NCI-H2081 treated with DMSO at 0.1 percent for 48 hours (cell line): ENCODE measurements at places on chromosomes 2 and 18.

DNA sequence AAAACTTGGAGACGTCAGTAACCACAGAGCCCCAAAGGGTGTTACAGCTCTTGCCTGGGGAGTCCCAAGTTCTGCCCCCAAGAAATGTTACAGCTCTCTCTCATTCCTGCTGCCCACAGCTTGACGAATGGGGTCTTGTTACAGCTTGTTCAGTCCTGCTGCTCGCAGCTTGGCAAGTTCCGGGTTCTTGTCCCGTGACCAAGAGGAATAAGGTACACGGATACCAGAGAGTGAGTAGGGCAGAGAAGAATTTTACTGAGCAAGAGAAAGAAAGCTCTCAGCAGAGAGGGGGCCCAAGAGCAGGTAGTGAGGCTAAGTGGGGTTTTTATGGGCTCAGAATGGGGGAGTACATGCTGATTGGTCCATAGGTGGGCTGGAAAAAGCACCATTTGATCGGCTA lies 27.2 kb downstream of the SLC39A6 start:
- no peak for DNase-seq

- DNase-seq, result no peak
Measured at GRCh38 chr2:128357506-128358370, 39.1 kb upstream of the HS6ST1 start.

GRCh38 chr2:146003337-146003736 lies 1483.4 kb upstream of the ZEB2 start:
- no peak for DNase-seq

DNA sequence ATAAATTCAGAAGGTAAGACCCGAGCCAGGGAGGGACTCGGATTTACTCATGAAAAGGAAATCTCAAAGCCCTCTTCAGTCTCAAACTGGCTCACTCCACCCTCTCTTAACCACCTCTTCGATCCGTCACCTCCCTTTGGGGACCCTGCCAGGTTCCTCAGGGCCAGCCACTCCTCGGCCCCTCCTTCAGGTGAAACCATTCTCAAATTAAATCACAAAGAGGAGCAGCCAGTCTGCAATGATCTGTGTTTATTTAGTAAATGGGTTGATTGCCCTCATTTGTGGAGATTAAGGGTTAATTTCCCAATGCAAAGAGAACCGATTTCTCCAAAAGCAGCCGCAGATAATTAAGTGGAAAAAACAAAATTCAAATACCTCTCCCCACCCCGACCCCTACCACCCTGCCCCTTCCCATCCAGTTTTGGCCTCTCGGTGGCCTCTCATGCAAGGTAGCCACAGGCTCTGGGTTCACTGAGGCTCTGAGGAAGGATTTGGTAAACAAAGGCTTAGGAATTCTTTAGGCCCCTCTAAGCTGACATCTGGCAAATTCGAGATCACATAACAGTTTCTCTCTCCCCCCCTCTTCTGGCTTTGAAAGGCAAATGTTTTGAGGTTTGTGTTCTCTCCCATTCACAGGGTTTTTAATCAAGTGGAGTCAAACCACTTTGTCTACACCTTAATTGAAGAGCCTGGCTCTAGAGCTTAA lies 10.3 kb upstream of the FZD7 start:
- DNase-seq, result no peak

DNA sequence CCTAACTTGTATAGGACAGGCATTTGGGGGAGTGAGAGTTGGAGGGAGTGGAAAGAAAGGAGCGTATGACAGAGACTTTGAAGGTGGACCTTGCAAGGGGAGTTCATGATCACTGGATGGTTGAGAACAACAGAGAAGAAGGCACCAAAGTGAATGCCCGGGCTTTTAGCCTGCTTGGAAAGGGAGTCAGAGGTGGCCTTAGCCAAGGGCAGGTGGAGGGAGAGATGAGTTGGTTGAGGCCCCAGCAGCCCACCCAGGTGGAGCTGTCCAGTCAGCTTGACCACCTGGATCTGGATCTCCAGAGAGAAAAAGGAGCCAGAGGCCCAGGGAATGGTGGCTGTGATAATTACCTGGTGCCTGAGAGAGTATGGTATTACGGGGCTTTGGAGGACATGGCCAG lies 73.6 kb downstream of the COA5 start:
- no peak for DNase-seq

DNA sequence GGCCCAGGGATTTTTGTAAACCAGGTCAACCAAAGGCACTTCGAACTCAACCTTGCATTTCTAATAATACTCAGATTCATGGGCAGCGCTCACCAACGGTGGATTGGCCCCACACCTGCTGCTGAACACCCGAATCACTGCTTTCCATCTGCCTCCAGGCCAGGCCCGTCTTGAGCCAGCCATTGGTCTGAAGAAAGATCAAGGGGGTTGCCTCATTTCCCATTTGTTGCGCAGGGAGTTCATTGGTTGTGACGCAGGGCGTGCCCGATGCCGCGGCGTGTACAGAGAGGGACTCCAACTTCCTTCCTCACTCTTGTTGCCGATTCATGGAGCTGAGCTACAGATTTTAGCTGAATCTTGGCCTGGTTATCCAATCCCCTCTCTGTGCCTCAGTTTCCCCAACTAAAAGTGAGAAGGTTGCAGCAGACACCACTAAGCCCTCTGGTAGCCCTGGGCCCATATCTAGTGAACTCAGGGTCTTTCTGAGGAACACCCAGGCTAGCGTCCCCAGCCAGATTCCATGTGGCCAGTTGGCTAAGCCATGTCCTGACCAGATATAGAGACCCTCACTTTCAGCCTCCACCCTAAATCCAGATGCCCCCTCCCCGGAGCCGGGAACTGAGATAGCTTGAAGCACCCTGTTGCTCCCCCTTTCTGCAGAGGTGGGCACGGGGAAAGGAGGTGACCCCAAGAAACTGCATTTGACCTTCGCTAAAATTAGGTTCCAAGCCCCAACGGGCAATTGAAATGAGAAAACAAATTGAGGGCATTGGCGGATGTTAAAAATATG lies 60.9 kb upstream of the HPCAL1 start:
- DNase-seq, result no peak

DNA sequence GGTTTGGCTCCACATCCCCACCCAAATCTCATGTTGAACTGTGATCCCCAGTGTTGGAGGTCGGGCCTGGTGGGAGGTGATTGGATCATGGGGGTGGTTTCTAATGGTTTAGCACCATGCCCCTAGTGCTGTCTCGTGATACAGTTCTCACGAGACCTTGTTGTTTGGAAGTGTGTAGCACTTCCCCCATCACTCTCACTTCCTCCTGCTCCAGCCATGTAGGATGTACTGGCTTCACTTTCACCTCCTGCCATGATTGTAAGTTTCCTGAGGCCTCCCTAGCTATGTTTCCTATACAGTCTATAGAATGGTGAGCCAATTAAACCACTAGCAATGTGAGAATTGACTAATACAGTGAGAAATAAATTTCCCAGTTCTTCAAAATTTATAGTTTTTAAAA lies 325.9 kb downstream of the FSIP2 start:
- no peak for DNase-seq

DNA sequence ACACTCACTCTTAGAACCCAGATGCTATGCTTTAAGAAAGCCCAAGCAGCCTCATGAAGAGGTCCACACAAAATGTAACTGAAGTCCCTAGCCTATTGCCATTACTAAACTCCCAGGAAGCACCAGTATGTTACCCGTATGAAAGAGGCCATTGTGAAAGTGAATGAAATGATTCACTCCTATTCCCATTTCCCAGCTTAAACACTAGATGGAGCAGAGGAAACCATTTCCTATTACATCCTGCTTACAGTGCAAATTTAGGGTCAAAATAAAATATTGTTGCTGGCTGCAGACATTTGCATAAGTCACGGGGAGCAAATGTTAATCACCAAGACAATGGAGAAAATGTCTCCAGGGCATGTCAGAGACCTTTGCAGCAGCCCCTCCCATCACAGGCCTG lies 989.7 kb upstream of the CRIM1 start:
- DNase-seq, result no peak

GRCh38 chr2:140117386-140117785 lies 1337.2 kb upstream of the NXPH2 start:
- no peak for DNase-seq

GRCh38 chr2:209160800-209161588 lies 262.9 kb upstream of the MAP2 start:
- no peak for DNase-seq

DNA sequence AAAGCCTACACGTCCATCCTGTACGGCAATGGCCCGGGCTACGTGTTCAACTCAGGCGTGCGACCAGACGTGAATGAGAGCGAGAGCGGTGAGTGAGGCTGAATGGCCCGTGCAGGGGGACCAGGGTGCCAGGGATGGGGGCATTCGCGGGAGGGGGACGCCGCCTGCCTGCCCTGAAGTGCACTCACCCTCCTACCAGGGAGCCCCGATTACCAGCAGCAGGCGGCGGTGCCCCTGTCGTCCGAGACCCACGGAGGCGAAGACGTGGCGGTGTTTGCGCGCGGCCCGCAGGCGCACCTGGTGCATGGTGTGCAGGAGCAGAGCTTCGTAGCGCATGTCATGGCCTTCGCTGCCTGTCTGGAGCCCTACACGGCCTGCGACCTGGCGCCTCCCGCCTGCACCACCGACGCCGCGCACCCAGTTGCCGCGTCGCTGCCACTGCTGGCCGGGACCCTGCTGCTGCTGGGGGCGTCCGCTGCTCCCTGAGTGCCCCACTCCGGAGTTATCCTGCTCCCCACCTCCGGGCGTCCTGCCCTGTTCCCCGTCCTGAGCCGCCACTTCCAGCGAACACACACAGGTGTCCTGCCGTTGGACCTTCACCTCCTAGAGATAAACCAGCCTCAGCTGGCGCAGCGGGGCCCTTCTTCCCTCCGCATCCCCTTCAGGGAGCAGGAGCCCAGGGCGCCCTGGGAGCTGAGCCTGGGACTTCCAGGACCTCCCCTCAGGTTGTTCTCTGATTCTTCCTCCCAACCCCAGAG lies 2.9 kb downstream of the ALPI start:
- no peak for DNase-seq

- no peak for DNase-seq
Measured at GRCh38 chr2:27390822-27391679, 10.5 kb upstream of the ZNF513 start.

GRCh38 chr2:797993-798392 lies 120.8 kb upstream of the TMEM18 start:
- DNase-seq, result no peak

DNA sequence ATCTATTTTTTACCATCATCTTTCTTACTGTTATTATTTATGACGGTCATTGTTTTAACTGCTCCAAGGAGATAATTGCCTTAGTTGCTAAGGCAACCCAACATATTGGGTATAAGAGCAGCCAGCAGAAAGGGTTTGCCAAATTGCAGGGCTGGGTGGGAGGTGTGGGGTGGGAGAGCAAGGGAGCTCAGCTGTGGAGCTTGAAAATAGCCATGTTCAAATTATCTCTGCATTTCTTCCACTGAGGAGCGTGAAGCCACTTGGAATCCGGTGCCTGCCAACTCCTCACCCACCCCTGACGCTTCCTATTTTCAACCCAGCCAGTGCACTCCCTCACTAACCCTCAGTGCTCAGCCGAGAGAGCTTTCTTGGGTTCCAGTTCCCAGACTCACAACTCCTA lies 60.8 kb downstream of the SETBP1 start:
- DNase-seq, result no peak

DNA sequence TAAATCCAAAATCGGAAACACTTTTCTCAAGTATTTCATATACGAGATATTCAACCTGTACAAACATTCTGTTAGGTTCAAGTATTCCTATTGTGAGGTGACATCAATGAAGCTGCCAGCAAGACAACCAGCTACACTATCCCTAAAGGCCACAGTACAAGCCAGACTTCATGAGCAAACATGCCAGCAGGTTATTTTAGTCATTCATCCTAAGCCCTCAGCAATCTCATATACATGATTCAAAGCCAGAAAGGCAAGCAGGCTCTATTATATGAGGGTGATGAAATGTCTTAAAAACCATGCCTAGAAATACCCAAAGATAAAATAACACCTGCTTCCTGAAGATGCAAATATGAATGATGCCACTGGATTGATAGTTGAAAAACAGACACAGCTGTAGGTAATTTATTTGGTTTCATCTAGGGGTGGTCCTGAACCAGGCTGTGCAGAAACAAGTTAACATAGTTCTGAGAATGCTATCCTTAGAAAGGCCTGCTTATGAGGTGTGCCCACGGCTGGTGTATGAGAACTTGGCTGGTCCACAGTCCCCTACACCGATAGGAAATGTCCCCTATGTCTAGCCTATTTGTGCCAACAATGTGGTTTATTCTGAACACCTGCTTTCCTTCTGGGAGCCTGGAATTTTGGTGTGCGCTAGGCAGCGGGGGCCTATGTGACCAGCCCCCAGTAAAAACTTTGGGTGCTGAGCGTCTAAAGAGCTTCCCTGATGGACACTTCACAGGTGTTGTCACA lies 48.2 kb upstream of the KIDINS220 start:
- DNase-seq, result no peak

DNA sequence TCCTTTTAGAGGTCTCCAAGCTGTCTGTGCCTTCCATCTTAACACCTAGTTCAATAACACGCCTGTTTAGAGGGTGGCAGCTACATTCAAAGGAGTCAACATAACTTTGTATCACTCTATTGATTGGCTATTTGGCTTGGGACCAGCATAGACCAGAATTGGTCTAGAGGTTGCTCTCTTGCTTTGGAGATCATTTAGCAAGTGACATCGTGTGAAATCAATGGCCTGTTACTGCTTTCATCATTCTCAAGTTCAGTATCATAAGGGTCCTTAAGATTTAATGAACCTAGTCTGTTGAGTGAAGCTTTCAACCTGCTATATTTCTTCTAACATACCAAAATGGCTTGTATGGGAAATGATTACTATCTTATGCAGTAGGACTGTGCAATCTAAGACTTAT lies 768.2 kb downstream of the NRXN1 start:
- DNase-seq, result no peak

DNA sequence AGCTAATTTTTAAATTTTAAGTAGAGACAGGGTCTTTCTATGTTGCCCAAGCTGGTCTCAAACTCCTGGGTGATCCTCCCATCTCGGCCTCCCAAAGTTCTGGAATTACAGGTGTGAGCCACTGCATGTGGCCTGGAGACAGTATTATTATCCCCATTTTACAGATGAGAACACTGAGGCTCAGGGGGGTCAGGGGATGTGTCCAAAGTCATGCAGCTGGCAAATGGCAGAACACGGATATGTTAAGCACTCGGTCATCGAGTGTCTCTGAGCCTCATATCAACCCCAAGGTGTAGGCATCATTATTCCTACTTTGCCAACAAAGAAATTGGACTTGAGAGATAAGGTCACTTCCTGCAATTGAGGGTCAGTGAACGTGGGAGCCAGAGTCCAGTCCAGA lies 12.6 kb downstream of the KCNK3 start:
- DNase-seq, result no peak

GRCh38 chr2:225326969-225327368 lies 72.5 kb upstream of the NYAP2 start:
- DNase-seq, result no peak

DNA sequence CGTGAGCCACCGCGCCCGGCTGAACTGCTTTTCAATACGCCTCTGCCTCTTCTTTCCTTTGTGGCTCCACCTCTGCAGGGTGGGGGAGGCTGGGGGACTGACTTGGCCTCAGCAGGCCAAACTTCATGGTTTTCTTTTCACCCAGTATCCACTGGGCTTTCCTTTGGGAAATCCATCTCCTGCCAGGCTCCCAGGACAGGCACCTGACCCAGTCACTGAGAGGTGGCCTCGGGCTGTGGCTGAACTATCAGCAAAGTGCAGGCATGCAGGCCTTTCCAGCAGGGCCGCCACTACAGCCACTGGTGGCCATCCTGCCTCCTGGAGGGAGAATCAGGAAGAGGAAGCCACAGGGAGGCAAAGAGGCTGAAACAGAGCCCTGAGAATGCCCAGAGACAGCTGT lies 33.4 kb upstream of the SEMA4C start:
- no peak for DNase-seq

- no peak for DNase-seq
Measured at GRCh38 chr2:101473911-101474701, 806 bp downstream of the RFX8 start.

- no peak for DNase-seq
Measured at GRCh38 chr2:12605936-12606335, 110.8 kb upstream of the TRIB2 start.

GRCh38 chr18:499776-500631 lies 497 bp downstream of the COLEC12 start:
- no peak for DNase-seq
